ENCODE measurements at places on chromosomes 5 and 9.

DNA sequence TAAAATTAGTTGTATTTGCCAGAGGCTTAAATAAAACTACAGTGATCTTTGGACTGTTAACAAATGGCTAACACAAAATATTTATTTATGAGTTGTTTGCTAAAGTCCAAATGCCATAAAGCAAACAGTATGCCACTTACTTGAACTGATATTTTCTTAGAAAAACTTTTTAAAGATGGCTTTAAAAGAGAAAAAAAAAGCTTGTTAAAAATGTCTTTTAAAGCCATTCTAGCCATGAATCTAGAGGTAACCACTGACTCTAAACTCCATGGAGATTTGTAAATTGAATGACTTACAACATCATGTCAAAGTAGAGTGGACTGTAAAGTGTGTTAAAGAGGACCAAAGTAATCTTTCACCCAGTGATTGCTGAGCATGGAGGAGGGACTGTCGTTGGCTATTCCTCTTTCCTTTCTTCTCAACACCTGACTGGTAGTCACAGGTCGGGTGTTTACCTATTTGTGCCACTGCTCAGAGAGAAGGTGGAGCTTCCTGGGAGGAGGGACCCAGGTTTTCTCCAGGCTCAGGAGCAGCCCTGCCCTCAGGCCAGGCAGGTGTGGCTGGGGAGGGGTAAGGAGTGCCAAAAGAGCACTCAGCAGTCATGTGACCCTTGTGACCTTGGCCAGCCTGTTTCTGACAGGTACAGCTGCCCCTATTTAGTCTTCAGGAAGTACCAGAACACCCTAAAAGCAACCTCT is 69.1 kb upstream of the TJP2 start:
- no peak for ATAC-seq

- ATAC-seq = peak; percentile 27
These were observed 1.2 kb upstream of the NSD1 start for GRCh38 chr5:177132136-177133095.

- ATAC-seq = no peak
These were observed 1.5 kb downstream of the THG1L start for GRCh38 chr5:157732596-157733262.

DNA sequence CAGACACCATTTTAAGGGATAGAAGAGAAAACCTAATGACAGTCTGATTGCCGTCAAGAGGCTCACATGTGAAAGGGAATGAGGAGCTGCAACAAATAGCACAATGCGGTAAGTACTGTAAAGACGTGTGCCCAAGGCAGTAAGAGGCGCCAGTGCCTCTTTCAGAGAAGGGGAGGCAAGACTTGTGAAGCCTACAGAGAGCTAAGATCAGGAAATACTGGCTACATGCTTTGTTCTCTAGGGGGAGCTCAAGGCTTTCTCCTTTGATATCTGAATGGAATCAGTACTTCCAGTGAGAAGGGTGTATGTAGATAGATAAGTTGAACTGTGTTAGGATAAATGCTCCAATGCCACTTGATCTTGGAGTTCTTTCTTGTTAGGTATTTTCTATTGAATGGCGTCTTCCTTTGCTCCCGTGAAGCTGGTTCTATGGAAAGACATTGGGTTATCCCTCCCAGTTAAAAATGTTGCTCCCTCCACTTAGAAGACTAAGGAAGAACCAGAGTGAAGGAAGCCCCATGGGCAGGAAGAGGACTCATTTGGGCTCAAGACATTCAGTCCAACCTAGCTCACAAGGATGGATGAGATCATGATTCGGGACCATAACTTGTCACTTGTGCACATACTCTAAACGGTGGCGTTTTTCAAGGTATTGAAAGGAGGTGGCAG is 23.5 kb upstream of the ALDOB start:
- peak; percentile 83 for ATAC-seq

DNA sequence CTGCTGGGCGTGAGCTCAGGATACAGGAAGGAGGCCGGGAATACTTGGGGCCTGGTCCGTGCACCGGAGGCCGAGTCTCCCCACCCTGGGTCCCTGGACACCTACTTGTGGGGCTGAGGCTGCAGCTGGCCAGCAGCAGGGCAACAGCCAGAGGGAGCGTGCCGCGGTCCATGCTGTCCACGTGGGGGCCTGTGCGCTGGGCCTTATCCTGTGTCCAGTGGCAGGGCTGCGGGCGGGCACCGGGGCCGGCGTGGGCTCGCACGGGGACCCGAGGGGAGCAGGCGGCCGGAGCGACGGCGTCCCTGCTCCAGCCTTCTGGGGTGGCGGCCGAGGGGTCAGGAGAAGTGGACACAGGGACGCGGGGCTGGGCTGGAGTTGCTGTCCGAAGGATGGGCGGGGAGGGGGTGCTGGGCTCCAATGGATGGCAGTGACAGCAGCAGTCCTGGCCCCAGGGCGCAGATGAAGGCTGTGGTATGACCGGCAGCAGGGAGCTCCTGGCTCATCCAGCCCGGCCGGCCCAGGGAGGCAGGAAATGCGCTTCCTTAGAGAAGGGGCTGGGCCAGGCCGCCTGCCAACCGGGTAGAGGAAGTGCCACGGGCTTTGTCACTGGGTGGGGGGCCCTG is at the start of gene ENG:
Gene ENG, minus strand, starts transcription at position 475 of the 623 bp plus-strand sequence. Its CDS starts 303 bp downstream, at position 172.
- peak; percentile 67 for ATAC-seq

- ATAC-seq = no peak
These were observed 22.6 kb downstream of the FGF1 start for GRCh38 chr5:142663246-142663645.

- no peak for ATAC-seq
These were observed 324.7 kb downstream of the FAM170A start for GRCh38 chr5:119954106-119954505.

DNA sequence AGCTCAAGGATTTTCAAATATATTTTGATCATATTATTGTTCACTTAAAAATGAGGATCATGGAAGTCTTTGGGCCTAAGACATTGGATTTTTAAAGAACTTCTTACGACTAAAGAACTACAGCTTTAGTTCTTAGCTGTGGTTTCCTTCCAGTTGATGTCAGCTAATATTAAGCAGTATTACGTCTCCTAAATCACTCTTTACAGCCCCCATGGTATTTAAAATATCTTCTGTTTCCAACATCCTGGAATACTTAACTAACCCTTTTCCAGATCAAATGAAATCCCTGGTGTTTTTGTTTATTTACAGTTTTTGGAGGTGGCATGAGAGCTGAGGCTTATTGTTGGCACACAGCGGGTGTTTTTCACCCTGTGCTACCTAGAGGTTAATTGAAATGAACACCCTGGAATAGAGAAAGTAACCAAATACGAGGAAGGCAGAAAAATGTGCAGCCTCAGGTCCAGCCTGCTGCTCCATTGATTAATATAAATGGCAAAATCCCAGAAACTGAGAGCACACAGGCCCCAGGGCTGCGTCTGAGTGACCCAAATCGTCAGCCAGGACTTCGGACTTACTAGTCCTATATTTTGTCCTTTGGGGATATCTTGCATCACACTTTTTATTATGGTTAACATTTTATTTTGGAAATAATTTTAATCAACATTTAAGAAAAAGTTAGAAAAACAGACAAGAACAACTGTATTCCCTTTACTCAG is 52.3 kb upstream of the ICE1 start:
- ATAC-seq = no peak

GRCh38 chr5:106818552-106818951 is 852.2 kb downstream of the EFNA5 start:
- ATAC-seq = no peak

DNA sequence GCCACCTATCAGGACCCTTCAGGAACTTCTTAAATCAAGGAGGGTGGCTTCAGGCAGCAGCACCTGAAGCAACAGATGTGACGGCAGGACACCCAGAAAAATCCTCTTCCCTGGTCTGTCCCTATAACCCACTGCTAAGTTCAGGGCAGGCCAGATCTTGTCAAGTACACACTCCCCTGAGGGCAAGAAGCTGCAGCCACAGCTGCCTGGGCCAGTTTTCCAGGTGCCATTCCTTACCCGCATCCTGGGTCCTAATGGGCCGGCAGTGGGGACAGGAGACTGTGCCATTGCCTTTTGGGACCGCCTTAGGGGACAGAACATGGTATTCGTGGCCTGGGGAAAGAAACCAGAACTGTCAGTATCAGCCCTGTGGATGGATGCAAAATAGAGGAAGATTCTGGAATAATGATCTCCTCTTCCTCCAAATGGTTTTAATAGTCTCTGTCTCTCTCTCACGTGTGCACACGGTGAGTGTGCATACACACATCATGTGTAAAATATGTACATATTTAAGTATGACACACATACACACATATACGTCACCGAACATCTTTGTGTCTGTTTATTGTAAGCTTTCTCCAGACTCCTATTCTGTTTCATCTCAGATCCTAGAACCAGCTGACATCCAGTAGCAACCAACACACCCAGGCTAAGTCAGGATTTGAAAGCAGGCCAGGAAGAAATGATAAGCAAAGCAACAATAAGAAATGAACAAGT is 14.0 kb downstream of the ORM2 start:
- ATAC-seq = no peak

GRCh38 chr5:43007911-43008362 is 32.2 kb downstream of the ANXA2R start:
- ATAC-seq = peak; percentile 54

DNA sequence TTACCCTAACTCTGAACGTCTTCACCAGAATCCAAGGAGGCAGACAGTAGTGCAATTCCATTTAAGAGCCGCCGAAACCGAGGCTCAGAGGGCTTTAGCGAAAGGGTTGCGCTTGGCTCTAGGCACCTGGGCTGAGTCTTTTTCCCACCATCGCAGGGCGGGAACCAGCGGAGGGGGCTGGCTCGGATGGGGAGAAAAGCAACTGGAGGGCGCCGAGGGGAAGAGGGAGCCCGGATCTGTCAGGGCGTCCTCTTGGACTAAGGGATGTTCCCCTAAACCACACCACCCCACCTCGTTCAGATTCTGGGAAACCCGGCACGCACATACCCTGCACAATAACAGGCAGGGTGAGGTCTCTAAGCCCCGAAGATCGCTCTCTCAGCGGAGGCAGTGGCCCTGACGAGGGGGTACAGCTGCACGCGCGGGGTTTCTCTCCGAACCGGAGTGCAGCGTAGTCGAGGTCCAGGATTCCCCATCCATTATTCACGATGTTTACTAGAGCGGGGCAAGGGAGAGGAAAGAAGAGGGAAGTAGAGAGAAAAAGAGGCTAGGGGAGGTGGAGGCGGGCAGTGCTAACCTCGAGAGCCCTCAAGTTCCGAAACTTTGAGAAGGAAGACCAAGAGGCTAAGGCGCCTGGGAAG is 1.3 kb upstream of the POU4F3 start:
- ATAC-seq = no peak

DNA sequence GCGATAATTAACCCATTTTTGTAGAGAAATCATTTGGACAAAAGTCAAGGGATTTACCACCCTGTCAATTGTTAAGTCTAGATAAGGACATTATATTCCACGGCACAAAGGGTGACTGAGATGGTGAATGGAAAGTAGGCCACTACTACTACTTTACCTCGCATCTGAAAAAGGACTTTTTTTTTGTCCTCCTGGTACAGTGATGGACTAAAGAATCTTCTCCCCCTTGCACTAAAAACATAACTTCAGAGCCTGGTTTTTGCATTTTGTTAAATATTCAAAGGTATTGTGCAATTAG is 147.5 kb downstream of the EBF1 start:
- no peak for ATAC-seq

DNA sequence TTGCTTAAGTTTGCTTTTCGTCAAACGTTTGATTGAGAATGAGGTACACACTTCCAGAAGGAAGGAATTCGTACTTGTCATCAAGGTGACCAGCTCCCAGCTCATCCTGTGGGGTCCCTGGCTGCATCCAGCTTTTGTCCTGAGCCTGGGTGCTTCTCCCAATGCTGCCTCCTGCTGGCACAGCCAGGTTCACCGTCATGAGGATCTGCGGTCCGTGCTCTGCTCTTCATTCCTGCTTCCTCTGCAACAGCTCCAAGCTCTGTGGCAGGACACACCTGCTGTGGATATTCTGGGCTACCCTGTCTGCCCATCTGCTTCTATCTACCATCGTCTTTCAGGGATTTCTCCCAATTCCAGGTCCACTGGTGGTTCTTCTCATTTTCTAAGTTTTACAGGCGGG is 13.3 kb upstream of the UBE2QL1 start:
- ATAC-seq = no peak

DNA sequence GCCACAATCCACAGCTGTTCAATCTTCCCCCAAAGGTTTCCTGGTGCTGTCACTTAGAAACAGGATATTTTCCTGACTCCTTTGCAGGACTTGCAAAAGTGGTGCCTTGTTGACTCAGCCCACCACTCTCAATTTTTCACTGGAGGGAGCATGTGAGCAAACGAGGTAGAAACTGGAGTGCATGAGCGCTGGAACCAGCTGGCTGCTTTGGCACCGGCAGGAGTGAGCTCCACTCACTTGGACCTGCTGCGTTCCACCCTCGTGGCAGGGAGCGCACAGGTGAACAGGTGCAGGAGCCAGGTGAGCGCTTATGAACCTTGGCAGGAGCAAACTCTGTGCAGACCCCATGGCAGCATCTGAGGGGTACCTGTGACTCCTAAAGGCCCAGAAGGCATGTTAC is 364.1 kb upstream of the RORB start:
- no peak for ATAC-seq

DNA sequence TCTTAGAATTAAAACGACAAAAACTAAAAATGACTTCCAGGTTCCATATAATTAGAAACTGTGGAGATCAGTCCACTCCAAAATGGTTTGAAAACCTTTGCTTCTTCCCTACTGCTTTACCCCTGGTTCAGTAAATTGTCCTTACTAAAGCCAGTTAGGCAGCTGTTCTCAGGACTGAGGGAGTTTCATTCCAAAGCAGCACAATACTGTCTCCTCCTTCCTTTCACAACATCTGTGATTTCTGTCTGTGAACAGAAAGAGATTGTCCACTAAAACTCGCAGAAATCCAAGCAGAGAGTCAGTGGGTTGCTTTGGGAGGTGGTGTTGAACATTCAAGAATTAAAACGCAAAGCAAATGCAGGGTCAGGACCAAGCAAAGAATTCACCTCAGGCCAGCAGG is 740.8 kb upstream of the ZNF608 start:
- no peak for ATAC-seq

DNA sequence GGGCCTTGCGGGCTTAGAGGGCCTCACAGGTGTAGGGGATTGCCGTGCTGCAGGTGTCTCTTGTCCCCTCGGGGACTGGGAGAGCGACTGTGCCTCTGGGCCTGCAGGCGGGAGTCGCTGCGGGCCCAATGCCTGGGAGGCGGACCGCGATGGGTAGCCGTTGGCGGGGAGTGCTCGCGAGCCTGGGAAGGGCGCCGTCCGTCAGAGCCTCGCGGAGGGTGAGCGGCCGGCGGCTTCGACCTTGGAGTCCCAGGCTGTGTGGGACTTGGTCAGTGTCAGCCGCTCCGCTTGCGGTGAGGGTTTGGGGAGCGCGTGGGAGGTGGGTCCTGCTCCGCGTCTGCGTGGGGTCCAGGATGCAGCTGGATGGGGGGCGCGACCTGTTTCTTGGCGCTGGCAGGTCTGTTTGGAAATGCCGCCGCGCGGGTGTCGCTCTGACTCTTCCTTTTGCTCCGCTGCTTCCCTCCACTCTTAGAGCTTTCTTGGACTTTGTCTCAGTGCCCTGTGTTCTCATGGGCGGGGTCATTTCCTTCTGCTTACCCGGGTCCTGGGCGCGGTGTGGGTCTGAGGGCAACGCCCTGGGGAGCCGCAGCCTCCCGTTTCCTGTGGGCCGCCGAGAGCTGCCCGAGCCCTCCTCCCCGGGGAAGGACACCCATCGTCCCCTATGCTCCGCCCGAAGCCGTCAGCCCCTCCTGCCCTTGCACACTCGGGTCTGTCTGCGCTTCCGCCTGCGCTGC is 88.9 kb upstream of the CACNA1B start:
- ATAC-seq = no peak

- no peak for ATAC-seq
These were observed 98.6 kb downstream of the GNAQ start for GRCh38 chr9:77933019-77933418.
